ENCODE measurements at places on chromosomes 4 and X. TPM values are rescaled to one million over a fixed set of nuclear protein-coding genes. Genes with fewer than 3 reads are reported as not detected.

- H3K36me3 ChIP-seq, result no peaks in the 10 kb centered on the region
- peaks cover 22% of the 10 kb centered on the region for H3K4me1 ChIP-seq
- H3K4me3 ChIP-seq, result no peak overlapping the region
- no peak overlapping the region for H3K27ac ChIP-seq
- DNase-seq, result no peak
Observed at GRCh38 chr4:86946868-86947500, 12.2 kb downstream of the AFF1 start.

- no peak for DNase-seq
- H3K4me3 ChIP-seq, result no peak overlapping the region
- no peaks in the 10 kb centered on the region for H3K4me1 ChIP-seq
- no peaks in the 10 kb centered on the region for H3K36me3 ChIP-seq
Observed at GRCh38 chrX:113935518-113935917, 648.4 kb upstream of the HTR2C start.

- H3K4me3 ChIP-seq, result no peak overlapping the region
- H3K4me1 ChIP-seq, result no peaks in the 10 kb centered on the region
- H3K36me3 ChIP-seq, result no peaks in the 10 kb centered on the region
- no peak for DNase-seq
- no peak overlapping the region for H3K27ac ChIP-seq
Observed at GRCh38 chr4:26441102-26441501, 49.2 kb downstream of the CCKAR start.

DNA sequence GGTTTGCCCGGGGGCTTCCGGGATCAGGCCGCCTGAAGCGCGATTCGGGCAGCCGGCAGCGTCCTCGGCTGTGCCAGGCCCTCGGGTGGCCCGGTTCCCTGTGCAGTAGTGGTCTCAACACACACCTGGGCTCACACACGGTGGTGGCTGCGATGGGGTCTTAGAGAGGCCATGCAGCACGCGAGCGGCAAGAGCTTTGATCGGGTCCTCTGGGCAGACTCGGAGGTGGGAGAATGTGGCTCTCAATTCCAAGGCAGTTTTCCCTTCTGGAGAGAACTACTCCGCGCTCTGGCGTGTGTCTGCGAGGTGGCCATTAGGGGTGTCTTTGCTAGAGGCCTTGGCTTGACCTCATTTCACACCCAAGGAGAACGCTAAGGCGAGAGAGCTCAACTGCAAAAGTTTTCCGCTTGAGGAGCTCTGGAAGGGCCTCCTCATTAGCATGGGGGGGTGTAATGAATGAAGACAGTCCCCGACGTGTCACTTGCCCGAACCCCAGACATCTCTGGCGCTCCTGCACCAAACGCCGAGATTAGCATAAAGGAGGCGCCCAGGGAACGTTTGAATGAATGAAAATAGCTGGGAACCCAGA is 771 bp upstream of the RBPJ start:
- no peaks in the 10 kb centered on the region for H3K27me3 ChIP-seq
- peaks cover 17% of the 10 kb centered on the region for H3K4me1 ChIP-seq
- no peak for DNase-seq

DNA sequence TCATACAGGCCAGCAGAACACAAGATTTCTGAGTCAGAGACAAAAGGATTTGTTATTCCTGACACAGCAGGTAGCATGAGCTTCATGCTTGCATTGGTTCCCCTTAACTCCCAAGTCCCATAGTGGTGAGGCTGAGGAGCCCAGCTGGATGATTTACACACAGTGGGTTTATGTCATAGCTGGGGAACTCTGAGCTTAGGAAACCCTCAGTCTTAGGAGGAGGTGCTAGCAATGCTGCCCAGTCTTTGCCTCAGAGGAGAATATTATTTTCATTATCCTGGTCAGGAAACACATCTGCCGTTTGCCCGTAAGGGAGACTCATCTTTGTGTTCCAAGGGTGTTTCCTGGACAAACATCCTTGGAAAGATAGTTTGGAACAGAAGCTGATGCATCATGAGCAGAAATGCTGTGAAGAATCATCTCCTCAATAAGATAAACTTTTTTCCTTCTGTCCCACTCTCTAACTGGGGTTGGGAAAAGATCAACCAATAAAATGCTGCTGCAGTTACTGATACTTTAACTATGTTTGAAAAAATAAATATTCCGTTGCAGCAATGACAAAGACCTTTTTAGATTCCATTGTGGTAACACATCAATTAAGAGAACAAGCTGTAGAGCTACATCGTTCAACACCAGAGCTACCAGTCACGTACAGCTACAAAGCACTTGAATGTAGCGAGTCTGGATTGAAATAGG is 146.8 kb downstream of the DCLK2 start:
- H3K4me1 ChIP-seq, result no peaks in the 10 kb centered on the region
- DNase-seq, result no peak
- no peak overlapping the region for H3K4me3 ChIP-seq
- H3K27me3 ChIP-seq, result no peaks in the 10 kb centered on the region
- no peaks in the 10 kb centered on the region for H3K36me3 ChIP-seq
- no peak overlapping the region for H3K27ac ChIP-seq

- H3K36me3 ChIP-seq, result no peaks in the 10 kb centered on the region
- H3K4me1 ChIP-seq, result peaks cover 26% of the 10 kb centered on the region
- H3K27ac ChIP-seq, result no peak overlapping the region
- H3K4me3 ChIP-seq, result peak overlapping the region; percentile 34
- DNase-seq, result no peak
Observed at GRCh38 chrX:64842492-64842891, 133.8 kb downstream of the ZC4H2 start.

DNA sequence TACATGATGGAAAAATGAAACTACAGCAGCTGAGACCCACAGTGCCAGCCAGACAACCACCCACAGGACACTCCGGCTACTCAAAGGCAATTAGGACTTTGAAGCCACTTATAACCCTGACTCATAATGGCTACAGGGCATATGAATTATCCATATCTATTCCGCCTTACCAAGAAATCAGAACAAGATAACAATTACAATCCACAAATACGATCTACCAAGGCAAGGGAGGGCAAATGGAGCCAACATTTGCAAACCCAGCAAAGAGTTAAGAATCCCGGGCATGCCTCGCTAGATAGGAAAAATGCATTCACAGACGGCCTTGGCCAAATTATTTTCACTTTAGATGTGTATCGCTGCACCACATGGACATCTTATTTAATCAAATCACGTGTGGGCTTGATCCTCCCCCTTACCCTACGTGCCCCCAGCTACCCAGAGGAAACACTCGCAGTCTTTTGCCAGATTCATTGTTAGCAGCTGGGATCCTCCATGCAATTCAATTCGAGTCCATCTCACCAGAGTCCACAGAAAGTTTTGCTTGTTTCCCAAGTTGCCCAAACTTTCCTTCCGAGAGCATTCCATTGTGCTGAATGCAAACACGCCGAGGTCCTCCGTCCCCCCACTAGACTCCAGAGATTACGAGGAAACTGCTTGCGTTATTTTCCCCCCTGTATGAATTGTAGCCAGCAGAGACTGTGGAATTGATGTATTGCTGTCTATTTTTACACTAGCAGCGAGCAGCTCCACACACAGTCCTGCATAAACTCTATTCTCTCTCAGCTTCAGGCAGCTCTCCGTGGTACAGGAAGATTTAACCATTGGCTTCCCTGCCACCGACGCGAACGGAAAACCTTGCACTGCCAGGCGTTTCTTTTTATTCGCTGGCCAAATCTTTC is 1.2 kb downstream of the PPARGC1A start:
- no peak overlapping the region for H3K27ac ChIP-seq
- DNase-seq, result no peak
- H3K27me3 ChIP-seq, result no peaks in the 10 kb centered on the region
- no peaks in the 10 kb centered on the region for H3K36me3 ChIP-seq
- no peak overlapping the region for H3K4me3 ChIP-seq

GRCh38 chr4:138835832-138836533 is 179.6 kb upstream of the NOCT start:
- H3K27me3 ChIP-seq, result no peaks in the 10 kb centered on the region
- H3K36me3 ChIP-seq, result no peaks in the 10 kb centered on the region
- no peak overlapping the region for H3K4me3 ChIP-seq
- H3K4me1 ChIP-seq, result no peaks in the 10 kb centered on the region
- DNase-seq, result no peak

- H3K36me3 ChIP-seq, result no peaks in the 10 kb centered on the region
- H3K4me1 ChIP-seq, result no peaks in the 10 kb centered on the region
- no peaks in the 10 kb centered on the region for H3K27me3 ChIP-seq
Observed at GRCh38 chr4:169209388-169209883, 61.3 kb downstream of the SH3RF1 start.

- no peaks in the 10 kb centered on the region for H3K4me1 ChIP-seq
- H3K27me3 ChIP-seq, result no peaks in the 10 kb centered on the region
- no peaks in the 10 kb centered on the region for H3K36me3 ChIP-seq
- H3K27ac ChIP-seq, result no peak overlapping the region
Observed at GRCh38 chrX:23699636-23700194, 32.4 kb downstream of the PRDX4 start.

- H3K36me3 ChIP-seq, result no peaks in the 10 kb centered on the region
- DNase-seq, result no peak
- no peak overlapping the region for H3K27ac ChIP-seq
- H3K4me1 ChIP-seq, result no peaks in the 10 kb centered on the region
- H3K27me3 ChIP-seq, result no peaks in the 10 kb centered on the region
Observed at GRCh38 chr4:31968842-31969241, 1248.7 kb downstream of the PCDH7 start.

- H3K4me3 ChIP-seq, result no peak overlapping the region
- H3K4me1 ChIP-seq, result no peaks in the 10 kb centered on the region
- no peaks in the 10 kb centered on the region for H3K27me3 ChIP-seq
- H3K27ac ChIP-seq, result no peak overlapping the region
- H3K36me3 ChIP-seq, result no peaks in the 10 kb centered on the region
Observed at GRCh38 chr4:33890841-33891240, 2353.5 kb downstream of the ARAP2 start.

- no peak overlapping the region for H3K4me3 ChIP-seq
- no peaks in the 10 kb centered on the region for H3K36me3 ChIP-seq
- no peak for DNase-seq
Observed at GRCh38 chr4:118058955-118059354, 24.7 kb downstream of the NDST3 start.

DNA sequence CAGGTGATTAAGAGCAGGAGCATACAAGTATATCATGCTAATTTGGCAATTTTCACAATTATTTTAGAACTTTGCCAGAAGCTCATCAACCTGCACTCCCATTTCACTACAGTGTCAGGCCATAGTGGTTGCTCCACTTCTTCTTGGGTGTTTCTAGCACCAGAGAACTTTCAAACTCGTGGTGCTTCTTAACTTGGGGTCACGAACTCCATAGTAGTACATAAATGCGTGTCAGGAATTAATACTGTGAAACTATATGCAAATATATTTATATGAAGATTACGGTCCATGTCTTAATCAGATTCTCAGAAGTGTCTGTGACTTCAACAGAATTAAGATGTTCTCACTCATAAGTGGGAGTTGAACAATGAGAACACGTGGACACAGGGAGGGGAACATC is 254.3 kb upstream of the BMP3 start:
- H3K36me3 ChIP-seq, result no peaks in the 10 kb centered on the region
- H3K27me3 ChIP-seq, result no peaks in the 10 kb centered on the region

DNA sequence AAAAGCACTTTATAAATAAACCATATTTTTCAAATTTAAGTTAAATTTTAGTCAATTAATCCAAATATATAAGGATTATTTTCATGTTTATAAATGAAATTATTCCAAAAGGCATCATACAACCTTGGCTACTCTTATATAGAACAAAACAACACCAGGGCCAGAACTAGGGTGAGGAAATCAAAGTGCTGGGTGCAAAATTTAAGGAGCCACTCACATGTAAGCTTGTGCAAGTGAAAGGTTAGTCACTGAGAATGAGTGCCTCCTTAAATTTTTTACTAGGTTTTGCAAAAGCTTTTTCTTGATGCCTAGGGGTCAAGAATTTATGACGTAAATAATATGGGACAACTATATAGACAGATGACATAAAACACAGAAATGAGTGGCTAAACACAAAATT is 83.4 kb upstream of the COX18 start:
- H3K4me1 ChIP-seq, result no peaks in the 10 kb centered on the region
- H3K27me3 ChIP-seq, result no peaks in the 10 kb centered on the region
- no peak overlapping the region for H3K4me3 ChIP-seq
- no peak for DNase-seq
- no peak overlapping the region for H3K27ac ChIP-seq

- peaks cover 99% of the 10 kb centered on the region for H3K4me1 ChIP-seq
- H3K27ac ChIP-seq, result no peak overlapping the region
- H3K4me3 ChIP-seq, result no peak overlapping the region
- no peaks in the 10 kb centered on the region for H3K27me3 ChIP-seq
- no peak for DNase-seq
Observed at GRCh38 chr4:152099061-152099425, 338.2 kb upstream of the GATB start.

GRCh38 chr4:39970671-39971640 is 6.8 kb downstream of the PDS5A start:
- H3K4me1 ChIP-seq, result peaks cover 20% of the 10 kb centered on the region
- H3K27me3 ChIP-seq, result no peaks in the 10 kb centered on the region
- H3K4me3 ChIP-seq, result no peak overlapping the region
- peaks cover 12% of the 10 kb centered on the region for H3K36me3 ChIP-seq
- H3K27ac ChIP-seq, result no peak overlapping the region

DNA sequence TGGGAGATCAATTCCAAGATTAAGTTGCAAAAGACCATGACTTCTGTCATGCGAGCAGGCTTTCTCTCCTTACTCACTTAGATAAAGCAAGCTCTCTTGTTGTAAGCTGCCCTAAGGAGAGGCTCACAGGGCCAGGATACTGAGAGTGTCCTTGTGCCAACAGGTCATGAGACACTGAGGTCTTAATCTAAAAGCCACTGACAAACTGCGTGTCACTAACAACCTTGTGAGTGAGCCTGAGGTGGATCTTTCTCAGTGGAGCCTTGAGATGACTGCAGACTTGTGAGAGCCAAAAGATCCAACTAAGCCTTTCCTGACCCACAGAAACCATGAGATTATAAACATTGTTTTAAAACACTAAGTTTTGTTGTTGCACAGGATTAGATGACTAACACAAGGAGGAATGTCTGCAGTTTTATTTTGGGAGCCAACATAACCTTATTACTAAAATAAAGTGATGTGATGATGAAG is 170.5 kb downstream of the SLC39A8 start:
- H3K36me3 ChIP-seq, result no peaks in the 10 kb centered on the region
- no peaks in the 10 kb centered on the region for H3K4me1 ChIP-seq
- H3K27ac ChIP-seq, result no peak overlapping the region
- no peak for DNase-seq
- H3K4me3 ChIP-seq, result no peak overlapping the region
- no peaks in the 10 kb centered on the region for H3K27me3 ChIP-seq

DNA sequence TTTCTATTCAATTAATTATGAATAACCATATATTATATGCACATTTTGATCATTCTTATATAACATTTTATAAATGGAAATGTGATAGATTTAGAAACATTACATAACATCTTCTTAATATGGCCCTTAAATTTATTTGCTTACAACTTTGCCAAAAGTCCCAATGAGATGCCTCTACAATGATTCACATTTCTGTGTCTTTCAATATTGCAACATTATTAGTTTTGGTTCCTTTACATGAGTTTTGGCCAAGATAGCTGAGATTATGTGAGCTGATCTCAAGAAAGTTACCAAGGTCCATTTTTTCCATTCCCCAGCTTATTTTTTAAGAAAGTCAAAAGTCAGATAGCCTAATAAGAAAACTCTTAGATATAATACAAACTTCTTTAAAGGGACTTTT is 361.2 kb downstream of the PCDH7 start:
- H3K27me3 ChIP-seq, result no peaks in the 10 kb centered on the region
- no peak overlapping the region for H3K27ac ChIP-seq
- no peaks in the 10 kb centered on the region for H3K4me1 ChIP-seq

The CASK gene
- 28.4 TPM for total RNA-seq

The CXCL1 gene
- total RNA-seq, result not detected

The CENPVL2 gene
- not detected for total RNA-seq

The N4BP2 gene
- total RNA-seq, result 18.0 TPM

The CFP gene
- 1.8 TPM for total RNA-seq

The NDP gene
- total RNA-seq, result not detected

The PNMA6F gene
- total RNA-seq, result not detected

The TSPAN6 gene
- 0.33 TPM for total RNA-seq

The CYSLTR1 gene
- total RNA-seq, result 0.31 TPM

The AKAP4 gene
- total RNA-seq, result not detected

The ADAM29 gene
- not detected for total RNA-seq

The F8 gene
- total RNA-seq, result 11.9 TPM

The PRSS12 gene
- not detected for total RNA-seq
